ENCODE measurements at places on chromosomes 6 and 20.

DNA sequence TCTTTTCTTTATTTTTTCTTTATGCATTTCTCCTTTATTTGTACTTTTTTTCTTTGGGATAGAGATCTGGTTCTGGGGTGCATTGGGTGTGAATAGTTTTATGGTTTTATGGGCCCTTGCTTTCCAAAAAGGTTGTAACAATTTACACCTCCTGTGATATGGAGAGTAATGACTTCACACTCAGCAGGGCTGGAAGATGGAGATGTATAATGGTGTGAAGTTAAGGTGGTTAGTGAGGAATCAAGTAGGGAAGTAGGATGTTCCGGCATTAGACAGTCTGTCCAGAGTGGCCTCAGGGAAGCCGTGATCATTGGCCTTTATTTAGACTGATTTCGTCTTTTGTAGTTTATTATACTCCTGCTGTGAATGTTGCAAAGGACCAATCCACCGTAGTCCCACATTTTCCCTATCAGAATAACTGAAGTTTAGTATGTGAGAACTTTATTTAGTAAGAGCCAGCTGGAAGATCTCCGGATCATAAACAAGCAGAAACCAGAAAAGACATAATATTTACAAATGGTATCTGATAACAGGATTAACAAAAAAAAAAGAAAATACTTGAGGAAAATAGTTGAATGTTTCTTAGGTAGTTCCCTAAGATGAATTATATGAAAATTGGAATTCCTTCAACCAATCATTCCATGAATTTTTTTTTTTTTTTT is 255.5 kb downstream of the TBC1D7 start:
- DNase-seq = no peak

DNA sequence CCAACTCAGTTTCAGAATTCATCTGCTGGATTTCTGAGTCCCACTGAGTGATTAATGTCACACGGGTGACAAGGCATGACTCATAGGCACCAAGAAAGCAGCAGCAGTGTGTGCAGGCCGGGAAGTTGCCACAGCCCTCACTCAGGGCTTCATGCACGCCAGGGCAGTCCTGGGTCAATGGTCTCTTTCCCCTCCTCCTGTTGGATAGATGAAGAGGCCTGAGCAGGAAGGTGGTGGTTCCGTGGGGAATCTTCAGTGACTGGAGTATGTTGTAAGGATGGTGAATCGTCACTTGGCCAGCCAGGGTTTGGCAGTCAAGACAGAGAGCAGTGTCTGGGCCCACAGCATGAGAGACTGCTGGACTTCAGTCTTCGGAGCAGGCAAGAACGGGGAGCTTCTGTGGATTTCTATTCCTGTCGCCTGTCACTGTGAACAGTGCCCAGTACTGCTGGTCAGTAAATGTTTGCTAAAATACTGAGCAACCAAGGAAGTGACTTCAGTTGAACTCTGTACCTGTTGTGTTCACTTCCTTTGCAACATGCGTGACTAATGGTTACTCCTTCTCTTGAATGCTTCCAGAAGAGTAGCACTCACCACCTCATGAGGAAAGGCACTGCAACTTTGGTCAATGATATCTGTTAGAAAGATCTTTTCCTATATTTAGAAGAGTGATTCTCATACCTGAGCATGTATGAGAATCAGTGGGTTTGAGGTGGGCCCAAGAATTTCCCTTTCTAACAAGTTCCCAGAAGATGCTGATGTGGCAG is 62.0 kb upstream of the CD93 start:
- DNase-seq = peak; percentile 53

DNA sequence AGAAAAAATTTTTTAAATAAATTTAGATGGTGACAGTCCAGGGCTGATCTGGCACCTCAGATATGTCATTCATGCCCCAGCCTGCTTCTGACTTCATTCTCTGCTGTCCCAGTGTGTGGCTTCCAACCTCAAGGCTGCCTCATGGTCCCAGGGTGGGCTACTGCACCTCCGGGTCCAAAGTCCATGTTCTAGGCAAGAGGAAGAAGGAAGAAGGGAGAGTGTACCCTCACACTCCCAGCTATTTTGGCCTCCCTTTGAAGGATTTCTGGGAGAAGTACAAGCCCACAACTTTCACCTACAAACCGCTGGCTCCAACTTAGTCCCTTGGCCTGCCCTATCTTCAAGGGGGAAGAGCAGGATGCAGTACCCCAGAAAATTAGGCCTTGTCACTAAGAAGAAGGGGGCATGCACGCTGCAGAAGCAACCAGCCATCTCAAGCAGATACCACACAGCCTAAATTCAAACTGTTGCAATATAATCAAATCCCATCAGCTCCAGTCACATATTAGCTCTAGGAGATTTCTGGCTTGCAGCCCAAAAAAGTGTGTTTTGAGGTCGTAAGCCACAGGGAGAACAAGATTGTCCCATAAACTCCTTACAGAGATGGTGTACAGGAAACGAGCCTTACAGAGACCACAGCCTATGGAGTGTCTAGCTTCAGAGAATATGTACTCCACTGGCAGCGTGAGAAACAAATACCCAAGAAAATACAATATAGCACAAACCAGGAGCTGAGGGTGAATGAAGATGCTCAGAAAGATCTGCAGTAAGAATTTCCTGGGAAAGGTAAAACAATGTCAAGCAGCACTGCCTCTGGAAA is 906 bp upstream of the BTN3A2 start:
- peak; percentile 56 for DNase-seq

- DNase-seq = no peak
Observed at GRCh38 chr20:62695448-62696414, 12.9 kb upstream of the NTSR1 start.

DNA sequence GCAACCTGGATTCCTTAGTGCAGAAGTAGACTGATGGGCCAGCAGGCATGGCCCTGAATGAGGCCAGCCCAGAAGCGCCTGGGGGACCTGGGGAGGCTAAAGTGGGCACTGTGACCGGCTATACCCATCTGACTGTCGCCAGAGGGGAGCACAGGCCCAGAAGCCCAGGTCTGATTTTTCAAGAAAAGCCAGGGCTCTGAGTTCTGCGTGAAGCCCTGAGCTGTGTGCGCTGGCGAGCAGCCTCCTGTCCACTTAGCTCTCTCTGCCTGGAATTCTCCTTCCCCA is 111.7 kb downstream of the SULF2 start:
- no peak for DNase-seq
